Stimulated activated CD4-positive, alpha-beta T cell treated with anti-CD3 and anti-CD28 coated beads, TNF-alpha, amount 100 ng/mL, for 24 hours (primary cell): ENCODE measurements at places on chromosomes 2 and 18.
A peak's percentile ranks its signal among the peaks of the same experiment; 100 is the strongest.

DNA sequence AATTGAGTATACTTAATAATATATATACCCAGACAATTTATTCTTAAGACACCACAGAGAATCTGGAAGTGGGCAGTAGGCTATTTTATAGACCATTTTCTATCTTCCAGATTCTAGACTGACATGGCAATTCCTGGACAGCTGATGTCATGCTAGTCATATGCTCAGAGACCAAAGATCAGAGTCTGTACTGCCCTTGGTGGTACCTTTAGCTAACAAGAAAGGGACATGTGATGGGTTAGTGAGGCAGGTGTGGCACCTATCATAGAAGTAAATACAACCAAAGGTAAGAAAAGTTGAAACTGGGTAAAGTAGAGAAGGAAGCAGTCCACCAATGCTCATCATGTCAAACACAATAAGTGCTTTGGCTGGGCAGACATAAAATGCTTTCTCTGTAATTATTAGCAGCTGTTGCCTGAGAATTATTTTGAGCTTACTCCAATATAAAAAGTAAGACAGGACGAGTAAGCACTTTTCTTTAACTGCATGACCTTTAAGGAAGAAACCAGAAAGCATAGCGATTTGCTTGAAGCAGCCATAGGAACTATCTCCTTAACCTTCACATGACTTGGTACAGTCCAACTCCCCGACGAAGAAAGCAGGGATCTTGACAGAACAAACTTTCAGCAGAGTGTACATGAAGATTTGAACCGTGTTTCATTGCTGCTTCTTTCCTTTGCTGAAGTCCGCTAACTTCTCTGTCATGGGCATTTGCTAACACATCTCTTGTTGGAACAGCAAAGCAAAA, 47.1 kb downstream of the SLC40A1 start:
- DNase-seq: no peak

DNA sequence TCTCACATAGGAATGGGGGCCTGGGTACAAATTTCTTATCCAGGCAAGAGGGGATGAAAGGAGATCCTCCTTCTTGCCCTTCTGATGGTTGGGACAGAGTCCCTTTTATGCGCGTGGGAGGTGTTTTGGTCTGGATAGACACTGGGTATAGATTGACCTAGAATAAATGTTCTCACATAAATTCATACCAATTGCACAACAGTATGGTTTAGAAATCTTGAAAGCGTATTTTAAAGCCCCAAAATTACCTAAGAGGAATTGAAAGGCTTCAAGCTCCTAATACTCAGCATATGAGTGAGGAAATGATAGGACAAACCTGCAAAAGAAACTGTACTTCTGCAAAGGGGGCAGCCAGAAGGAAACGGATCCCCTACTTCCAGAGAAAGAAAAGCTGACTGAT, 2.6 kb upstream of the BCL2 start:
- DNase-seq: no peak

DNA sequence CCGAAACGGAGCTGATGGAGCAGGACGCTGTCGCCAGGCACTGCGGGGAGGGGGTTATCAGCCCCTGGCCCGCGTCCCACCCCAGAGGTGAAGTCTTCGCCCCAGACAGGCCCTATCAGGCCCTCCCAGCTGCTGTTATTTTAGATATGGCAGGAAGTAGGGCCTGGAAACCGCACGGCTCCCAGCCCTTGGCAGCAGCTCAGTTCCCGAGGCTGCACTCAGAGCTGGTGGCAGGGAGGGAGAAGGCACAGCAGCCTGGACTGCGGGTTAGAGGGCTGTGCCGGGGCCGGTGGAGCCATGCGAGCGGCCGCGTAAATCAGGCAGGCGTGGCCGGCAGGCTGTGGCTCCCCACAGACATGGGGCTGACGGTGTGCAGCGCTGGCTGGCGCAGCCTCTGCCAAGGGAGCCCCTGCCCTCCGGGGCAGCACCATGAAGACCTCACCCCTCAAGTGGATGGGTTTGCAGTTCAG, 111.4 kb downstream of the NFATC1 start:
- no peak for DNase-seq

DNA sequence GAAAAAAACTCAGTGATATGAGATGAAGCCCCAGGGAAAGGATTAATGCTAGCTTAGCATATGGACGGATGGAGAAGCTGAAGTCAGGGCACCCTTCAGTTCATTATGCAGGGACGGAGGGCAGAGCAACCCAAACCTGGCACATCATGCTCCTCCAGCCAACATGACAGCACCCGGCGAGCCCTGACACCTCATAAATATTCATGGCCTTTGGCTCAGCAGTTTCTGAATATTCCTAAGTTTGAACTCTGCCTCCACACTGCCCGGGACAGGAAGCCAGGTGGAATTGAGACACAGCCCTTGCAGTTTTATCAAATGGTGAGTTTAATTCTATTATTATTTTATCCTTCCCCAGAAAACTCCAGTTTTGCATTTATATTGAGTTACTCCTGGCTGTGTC, 87.3 kb upstream of the SH3BP4 start:
- DNase-seq: no peak

DNA sequence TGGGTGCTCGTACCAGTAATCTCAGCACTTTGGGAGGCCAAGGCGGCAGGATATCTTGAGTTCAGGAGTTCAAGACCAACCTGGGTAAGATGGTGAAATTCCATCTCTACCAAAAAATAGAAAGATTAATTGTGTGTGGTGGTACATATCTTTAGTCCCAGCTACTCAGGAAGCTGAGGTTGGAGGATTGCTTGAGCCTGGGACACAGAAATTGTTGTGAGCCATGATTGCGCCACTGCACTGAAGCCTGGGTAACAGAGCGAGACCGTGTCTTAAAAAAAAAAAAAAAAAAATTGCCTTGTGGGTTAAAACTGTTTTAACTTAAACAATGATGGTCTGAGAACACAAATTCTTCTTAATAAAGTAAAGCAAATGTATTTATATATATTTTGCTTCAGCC, 49.6 kb downstream of the ATP9B start:
- DNase-seq: no peak

GRCh38 chr18:62842898-62843297, 127.6 kb downstream of the PHLPP1 start:
- DNase-seq: no peak

DNA sequence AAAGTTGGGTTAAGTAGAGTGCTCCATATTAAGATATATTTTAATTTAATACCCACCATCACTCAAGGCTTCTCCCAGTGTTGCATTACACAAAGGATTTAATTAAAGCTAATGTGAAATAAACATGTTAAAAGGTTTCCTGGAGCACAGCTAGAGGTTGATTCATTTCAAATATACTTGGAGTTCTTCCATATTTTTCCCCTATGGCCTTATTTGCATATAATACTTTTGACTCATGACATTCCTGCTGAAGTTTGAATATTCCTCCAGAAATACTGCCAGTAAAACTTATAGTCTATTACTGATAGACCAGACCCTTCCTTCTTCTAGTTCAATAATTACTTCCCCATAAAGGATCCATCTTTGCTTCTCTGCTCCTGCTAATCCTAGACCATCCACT, 227.5 kb downstream of the GULP1 start:
- DNase-seq: no peak

- DNase-seq: no peak
Measured at GRCh38 chr2:113167962-113168340, 5.8 kb upstream of the PSD4 start.

- DNase-seq: no peak
Measured at GRCh38 chr18:72727038-72727655, 140.6 kb downstream of the NETO1 start.

DNA sequence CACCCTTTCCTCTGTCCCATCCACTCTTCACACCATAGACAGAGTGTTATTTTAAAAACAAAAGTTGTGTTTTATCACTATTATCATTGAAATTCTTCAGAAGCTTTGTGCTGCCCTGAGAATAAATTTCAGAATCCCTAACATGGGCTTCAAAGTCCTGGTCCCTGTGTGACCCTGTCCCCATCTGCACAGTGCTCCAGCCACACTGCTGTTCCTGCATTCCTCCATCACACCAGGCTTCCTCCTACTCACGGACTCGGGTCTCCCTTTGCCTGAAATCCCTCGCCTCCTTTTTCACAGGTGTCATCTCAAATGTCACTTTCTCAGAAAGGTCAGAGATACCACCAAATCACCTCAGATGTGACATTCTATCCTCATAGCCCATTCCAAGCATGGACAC, 8.2 kb upstream of the DTNA start:
- DNase-seq: no peak

GRCh38 chr2:230910546-230911177, 14.4 kb downstream of the GPR55 start:
- DNase-seq: no peak

GRCh38 chr18:39414009-39414700, 1848.6 kb upstream of the CELF4 start:
- no peak for DNase-seq

- no peak for DNase-seq
Measured at GRCh38 chr2:55712477-55713060, 18.9 kb upstream of the PNPT1 start.

- no peak for DNase-seq
Measured at GRCh38 chr2:222623756-222624309, 32.1 kb downstream of the FARSB start.

GRCh38 chr18:46754188-46754587, 2.7 kb downstream of the ST8SIA5 start:
- no peak for DNase-seq

GRCh38 chr2:226873051-226873620, 37.3 kb downstream of the RHBDD1 start:
- DNase-seq: no peak

- no peak for DNase-seq
Measured at GRCh38 chr2:106120432-106120831, 73.7 kb downstream of the UXS1 start.

DNA sequence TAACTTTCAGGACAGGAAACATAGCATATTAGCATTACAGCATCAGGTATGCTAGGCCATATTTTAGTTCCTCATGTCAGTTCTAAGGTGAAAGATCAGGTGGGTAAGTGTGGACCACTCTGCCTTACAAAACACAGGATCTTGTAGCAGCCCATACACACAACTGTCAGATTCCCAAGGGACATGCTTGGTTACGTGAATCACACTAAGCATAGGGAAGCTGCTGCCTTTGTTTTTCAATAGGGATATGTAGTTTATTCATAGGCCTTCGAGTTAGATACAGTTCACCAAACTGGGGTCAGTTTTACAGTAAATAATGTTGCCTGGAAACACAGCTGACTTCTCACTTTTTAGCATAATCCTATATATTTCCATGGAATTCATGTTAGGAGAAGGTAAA, 116.1 kb upstream of the OTX1 start:
- no peak for DNase-seq

- no peak for DNase-seq
Measured at GRCh38 chr2:26534865-26535662, 57.1 kb upstream of the OTOF start.

DNA sequence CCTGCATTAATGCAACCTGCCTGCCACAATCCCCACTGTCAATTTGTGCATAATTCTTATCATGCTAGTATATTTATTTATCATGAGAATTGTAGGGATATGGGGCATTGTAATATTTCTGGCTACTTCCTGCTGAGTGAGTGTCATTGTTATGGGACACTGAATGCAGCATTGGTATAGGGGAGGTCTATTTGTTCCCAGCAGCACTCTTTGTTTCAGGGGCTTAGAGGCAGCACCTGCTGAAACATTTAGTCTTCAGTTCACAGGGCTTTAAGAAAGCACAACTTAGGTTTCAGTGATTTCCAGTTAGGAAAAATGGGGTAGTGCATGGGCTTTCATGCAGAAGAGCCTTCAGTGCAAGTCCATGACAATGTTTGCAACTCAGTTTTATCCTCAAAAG, 23.6 kb downstream of the SULT1C3 start:
- DNase-seq: no peak

GRCh38 chr18:61824733-61825363, 68.0 kb downstream of the RNF152 start:
- DNase-seq: no peak

- no peak for DNase-seq
Measured at GRCh38 chr2:42342061-42342794, 18.8 kb downstream of the COX7A2L start.

DNA sequence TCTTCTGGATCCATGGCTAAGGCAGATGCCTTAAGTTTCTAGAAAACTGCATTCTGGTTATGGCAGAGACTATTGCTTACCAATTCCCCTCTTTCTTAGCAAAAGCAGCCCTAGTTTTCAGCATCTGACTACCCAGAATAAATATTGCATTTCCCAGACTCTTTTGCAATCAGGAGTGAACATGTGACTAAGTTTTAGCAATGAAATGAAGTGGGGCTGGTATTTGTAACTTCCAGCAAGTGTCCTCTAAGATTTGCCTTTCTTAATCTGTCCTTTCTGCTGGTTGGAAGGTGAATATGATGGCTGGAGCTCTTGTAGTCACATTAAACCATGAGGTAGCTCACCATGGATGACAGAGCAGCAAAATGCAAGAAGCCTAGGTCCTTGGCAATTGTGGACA, 132.9 kb upstream of the PKDCC start:
- DNase-seq: no peak

DNA sequence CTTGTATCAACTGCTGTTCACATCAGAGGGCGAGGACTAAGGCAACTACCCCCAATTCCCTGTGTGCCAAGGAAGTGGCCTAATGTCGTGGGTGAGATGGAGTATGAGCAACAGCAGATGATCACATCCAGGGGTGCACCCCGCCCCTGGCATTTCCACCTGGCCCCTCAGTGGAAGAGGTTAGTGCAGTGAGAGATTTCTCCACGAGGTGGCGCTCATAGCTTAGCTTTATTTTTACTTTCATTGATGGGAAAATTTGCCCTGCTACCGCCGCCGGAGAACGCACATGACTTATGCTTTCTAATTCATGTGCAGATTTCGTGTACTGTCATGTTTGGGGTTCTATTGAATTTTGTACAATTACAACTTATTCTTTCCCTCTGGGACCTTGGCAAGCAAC, 470.6 kb upstream of the MEX3C start:
- peak; percentile 50 for DNase-seq

- DNase-seq: peak; percentile 19
Measured at GRCh38 chr18:46946656-46947282, 29.4 kb downstream of the KATNAL2 start.

GRCh38 chr18:3932276-3932675, 482.3 kb downstream of the TGIF1 start:
- no peak for DNase-seq

- DNase-seq: no peak
Measured at GRCh38 chr2:108169982-108170625, 69.7 kb upstream of the SULT1C3 start.

GRCh38 chr18:77977331-77977730, 727.7 kb downstream of the GALR1 start:
- no peak for DNase-seq

DNA sequence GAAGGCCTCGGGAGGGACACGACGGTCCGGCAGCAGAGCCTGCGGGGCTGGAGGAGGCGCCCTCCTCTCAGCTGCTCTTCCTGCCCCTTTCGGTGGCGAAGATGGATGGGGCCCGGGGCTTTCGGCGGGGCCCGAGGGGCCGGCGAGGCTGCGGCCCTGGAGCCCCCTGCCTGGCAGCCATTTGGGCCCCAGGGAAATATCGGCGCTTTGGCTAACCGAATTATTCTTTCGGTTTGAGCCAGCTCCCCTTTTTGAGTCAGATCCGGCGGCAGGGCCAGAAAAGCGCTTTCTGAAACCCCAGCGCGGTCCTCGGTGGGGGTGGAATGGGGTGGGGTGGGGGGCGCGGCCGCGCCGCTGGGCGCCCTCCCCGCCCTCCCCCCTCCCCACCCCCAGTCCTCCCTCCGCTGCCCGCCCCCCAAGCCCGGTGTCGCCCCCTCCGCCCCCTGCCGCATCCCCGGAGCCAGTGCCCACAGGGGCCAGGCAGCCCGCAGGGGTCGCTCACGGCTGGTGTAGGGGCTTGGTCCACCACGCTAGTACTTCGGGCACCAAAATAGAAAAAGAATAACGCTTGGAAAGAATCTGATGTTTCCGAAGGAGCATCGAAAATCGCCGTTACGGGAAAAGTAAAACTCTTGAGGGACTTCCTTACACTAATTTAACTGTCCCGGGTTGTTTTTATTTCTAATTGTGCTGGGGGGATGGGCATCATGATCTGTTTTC, 9.1 kb upstream of the ARID5A start:
- peak; percentile 74 for DNase-seq
